ENCODE measurements at places on chromosomes 6 and 20.

DNA sequence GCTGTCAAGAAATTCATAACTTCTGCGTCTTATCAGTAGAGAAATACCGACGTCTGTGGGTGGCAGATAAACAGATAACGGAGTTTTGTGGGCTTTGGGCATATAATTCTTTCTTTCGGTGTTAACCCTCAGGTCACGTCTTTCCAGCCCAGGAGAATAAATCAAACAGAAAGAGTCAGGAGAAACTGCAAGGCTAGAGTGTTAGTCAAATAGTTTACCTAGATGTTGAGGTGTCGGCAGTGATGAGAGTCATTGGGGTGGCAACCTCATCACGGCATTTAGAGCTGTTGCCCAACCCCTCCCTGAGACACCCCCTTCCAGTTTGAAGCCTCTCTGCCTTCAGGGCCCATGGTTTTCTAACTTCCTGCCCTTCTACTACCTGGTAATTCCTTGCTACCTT lies 49.5 kb downstream of the ADTRP start:
- DNase-seq: no peak

DNA sequence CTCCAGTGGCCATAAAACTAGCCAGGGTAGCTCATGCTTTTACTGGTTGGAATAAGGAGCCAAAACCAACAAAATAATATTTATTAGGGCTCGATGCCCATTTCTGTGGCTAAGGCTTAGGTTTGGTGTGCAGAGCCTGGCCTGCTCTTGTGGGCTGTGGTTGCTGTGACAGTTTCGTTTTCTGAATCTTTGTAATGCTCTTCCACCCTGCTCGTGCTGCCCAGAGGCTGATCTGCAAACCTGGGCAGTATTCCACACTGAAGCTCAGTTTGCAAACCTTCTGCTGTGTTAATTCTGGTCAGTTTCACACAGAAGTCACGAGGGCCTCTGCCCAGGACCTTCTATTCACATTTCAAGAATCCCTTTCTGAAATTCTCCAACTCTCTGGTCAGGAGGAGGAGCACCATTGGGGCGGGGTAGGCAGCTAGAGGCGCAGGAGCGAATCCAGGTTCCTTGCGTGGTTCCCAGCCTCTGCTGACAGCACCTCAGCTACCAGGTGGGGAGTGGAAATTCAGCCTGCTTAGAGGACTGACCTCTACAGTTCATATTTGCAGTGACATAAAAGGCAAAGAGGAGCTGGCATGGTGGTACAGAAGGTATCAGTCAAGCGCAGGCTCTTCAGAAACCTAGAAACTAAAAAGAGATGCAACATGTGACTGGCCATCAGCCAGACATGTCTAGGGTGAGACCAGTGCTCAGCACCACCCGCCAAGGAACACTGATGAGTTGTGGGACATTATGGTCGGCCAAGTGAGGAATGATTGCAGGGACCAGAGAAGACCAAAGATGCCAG lies 14.3 kb upstream of the C20orf144 start:
- DNase-seq: no peak

DNA sequence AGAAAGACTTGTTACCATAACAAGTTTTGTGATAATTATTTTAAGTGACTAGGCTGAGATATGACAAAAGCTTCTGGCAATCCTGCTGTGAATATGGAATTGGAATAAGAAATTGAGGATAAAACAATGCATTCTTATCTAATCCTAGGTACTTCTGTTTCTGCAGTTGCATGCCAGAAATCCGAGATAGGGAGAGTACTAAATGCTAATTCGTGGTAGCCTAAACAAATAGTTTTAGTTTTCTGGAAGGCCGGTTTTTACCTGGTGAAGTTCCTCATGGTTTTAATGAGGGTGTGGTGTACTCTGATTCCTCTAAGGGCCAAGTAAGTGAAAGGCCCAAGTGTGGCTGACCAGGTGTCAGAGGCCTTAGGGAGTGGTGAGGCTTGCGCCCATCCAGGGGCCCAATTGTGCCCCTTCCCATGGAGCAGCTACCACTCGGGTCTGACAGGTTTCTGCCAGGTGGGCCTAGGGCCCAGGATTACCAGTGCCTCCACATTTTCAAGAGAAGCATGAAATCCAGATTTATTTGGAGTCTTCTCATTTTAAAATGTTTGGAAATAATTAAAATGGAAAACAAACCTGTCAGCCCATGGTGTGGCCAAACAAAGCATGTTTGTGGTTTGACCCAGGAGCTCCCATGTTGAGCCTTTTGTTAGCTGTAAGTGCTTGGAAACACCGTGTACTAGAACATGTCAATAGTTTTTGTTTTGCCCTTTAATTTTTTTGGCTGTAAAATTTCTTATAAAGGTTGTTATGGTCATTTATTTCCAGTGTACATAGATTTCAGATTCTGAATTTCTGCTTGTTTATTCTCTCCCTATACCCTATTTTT lies 6.6 kb downstream of the PLCB4 start:
- no peak for DNase-seq

GRCh38 chr6:43705996-43706395 lies 18.4 kb upstream of the MRPS18A start:
- DNase-seq: no peak

DNA sequence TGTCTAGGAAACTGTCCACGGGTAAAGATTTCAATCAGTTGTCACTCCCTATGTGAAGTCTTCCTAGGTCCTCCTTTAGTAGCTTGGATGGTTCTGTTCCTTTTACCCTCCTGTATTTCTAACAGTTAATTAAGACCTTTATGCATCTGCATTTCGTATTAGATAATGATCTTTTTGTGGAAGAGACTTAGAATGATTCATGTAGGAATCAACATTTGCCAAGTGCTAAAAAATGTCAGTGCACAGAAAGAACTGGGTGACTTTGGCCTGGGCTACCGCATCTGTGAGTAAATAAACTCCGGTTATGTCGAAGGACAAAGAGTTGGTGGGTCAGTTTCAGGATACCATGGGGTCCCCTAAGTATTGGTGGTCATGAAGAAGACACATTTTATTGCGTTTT lies 918.0 kb downstream of the TFAP2A start:
- DNase-seq: no peak

DNA sequence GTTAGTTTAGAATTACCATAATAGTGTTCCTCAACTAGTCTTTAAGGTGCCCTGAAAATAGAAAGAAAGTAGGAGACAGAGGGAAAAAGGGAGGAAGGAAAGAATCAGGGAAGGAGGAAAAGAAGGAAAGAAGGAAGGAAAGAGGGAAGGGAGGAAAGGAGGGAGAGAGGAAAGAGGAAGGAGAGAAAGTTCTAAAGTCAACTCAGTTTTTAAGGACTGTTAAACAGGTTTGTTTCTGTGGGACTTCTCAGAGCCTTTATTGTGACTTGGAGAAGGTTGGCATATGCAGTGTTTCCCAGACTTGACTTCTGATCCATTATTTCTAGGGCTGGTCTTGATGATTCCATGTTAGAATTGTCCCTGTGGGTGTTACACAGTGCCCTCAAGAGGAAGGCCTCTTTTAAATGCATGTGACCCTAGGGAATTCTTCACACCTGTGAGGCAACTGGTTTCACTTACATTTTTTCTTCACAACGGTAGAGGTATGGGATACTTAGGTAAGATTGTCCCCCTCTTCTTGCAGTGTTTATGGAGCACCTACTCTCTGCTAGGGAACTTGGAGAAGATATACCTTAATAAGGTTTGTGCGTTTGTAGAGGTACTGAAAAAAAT lies 132.7 kb upstream of the GMDS start:
- DNase-seq: no peak

GRCh38 chr6:1624058-1624850 lies 14.5 kb downstream of the FOXC1 start:
- no peak for DNase-seq

DNA sequence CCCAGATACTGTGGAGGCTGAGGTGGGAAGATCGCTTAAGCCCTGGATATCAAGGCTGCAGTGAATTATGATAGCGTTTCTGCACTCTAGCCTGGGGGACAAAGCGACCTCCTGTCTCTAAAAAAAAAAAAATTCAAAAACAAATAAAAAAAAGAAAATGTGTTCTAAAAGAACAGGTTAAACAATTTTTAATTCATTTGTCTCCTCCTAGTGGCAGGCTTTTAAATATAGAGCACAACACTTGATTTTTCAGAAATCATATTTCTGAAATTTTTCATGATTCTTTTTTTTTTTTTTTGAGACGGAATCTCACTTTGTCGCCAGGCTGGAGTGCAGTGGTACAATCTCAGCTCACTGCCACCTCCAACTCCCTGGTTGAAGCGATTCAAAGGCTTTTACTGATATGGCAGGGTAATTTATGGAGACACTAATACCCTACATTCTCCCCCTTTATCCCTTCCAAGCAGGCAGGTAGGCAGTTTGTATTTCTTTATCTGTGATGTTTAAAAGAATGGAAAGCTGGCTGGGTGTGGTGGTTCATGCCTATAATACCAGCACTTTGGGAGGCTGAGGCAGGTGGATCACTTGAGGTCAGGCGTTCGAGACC lies 8.7 kb upstream of the GTF3C6 start:
- no peak for DNase-seq

- no peak for DNase-seq
Measured at GRCh38 chr6:109166673-109167072, 71.4 kb downstream of the CEP57L1 start.

GRCh38 chr6:146369866-146370265 lies 173.8 kb upstream of the RAB32 start:
- DNase-seq: no peak

- DNase-seq: no peak
Measured at GRCh38 chr20:45211569-45212474, 5.0 kb downstream of the SEMG1 start.

DNA sequence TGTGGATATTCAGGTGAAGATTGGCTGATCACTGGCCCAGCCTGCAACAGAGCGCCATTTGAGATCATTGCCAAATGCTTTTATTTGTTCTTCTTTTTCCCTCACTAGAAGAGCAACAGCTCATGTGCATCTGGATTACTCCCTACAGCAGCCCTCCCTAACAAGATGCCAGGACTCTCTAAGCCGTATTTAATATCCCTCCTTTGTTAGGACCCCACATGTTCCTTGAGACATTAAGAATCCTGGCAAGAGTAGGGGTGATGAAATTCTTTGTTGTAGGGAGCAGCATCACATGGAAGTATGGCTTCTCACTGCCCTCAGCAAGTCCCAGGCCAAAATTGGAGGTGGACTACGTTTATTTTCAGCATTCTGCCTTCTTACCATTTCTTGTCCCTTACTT lies 167.8 kb downstream of the PAX1 start:
- no peak for DNase-seq

- DNase-seq: no peak
Measured at GRCh38 chr20:45053430-45054351, 47.2 kb downstream of the KCNS1 start.

DNA sequence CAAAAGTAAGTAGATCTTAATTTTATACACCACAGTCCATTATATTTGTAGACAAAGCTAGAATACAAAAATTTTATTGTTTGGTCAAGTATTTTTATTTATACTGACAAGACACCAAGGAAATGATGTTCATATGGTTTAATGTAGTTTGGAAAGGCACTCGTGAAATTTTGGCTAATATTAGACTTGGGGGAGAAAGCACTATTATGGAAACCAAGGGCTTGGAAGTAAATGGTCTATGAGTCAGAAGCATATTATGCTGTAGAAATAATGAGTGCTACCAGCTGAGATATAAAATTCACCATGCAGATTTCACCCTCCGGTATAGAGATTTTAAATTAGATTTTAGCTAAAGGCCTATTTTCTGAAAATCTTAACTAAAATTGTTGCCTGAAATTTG lies 233.6 kb downstream of the KCNQ5 start:
- DNase-seq: no peak

- no peak for DNase-seq
Measured at GRCh38 chr6:160162030-160162566, 40.5 kb downstream of the SLC22A1 start.

DNA sequence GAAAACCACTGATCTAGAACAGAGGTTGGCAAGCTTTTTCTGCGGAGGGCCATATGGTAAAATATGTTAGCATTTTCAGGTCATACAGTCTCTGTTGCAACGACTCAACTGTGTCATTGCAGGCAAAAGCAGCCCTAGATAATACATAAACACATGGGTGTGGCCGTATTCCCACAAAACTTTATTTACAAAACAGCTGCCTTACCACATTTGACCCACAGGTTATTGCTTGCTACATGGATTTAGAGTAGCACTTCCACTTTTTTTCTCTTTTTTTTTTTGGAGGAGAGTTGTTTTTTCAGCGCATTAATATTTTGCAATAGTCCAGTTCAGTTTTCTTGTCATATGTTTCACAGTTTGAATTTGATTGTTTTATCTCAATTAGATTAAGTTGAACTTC lies 2.5 kb upstream of the IGF2R start:
- no peak for DNase-seq
